ENCODE measurements at places on chromosomes 16 and 17.
A peak's percentile ranks its signal among the peaks of the same experiment; 100 is the strongest.

GRCh38 chr17:31697838-31698237, 161.2 kb downstream of the COPRS start:
- no peak for DNase-seq

DNA sequence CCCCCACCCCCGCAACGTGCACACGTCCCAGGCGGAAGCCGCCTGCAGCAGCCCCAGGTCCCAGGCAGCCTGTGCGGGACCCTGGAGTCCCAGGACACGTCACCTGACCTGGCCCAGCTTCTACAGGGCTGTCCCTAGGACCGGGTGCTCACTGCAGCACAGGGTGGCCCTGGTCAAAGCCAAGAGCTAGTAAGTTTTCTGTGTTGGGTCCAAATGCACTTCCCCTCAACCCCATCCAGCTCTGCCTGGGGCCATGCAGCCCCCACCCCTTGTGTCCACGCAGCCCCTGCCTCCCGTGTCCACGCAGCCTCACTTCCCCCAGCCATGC, 22.1 kb upstream of the PVALEF start:
- DNase-seq: no peak

- DNase-seq: peak; percentile 18
Observed at GRCh38 chr17:70767102-70767701, 597.9 kb downstream of the KCNJ2 start.

- DNase-seq: peak; percentile 100
Observed at GRCh38 chr16:77585379-77586251, 136.7 kb upstream of the NUDT7 start.

DNA sequence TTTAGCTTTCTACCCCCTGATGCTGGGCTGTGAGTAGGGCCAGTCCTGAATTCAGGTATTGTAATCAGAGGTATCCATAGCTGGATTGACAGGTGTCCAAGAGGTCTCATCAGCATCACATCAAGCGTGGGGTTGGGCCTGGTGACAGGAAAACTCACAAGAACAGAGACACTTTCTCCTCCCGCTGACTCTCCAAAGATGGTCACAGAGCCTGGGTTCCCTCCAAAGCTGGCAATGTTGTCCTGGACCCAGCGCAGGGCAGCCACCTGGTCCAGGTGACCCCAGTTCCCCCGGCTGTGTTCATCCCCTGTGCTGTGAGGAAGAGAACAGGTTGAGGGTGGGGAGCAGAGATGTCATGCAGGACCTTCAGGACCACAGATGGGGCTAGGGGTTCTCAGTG, 11.7 kb downstream of the CES1 start:
- no peak for DNase-seq

DNA sequence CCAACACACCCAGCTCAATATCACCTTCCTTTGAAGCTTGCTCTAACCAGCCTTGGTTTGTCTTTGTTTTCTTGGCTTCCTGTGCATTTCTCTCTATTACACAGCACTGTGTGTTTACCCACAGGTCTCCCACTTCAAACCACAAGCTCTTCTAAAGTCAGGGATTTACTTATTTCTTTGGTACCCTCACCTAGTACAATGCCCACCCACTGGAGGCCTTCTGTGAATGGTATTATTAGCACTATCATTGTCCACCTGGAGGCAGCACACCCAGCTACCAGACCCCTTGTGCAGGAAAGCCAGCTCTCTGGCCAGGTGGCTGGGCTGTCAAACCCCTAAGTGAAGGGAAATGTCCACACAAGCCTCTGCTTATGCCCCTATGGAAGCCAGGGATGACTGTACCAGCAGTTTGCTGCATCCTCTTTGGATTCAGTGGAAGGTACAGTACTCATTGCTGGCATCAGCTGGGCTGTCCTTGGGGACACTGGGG, 9.4 kb upstream of the TOP2A start:
- DNase-seq: no peak

DNA sequence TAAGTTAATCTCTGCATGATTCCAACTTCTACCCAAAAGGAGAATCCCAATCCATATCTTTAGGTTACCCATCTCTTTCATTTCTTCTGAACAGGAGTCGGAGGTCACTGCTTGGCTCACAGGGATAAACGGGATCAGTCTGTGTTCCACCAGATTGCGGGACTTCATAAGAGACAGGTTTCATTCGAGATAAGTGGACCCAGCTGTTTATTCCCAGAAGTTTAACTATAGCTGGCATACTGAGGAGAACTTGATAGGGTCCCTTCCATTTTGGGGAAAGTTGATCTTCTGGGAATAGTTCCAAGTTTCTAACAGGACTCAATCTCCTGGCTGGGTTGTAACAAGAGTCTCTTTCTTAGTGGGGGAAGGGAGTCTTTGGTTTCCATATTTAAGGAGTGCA, 45.4 kb upstream of the ARL4D start:
- no peak for DNase-seq

GRCh38 chr16:54059319-54059718, 227.3 kb downstream of the IRX3 start:
- DNase-seq: no peak

DNA sequence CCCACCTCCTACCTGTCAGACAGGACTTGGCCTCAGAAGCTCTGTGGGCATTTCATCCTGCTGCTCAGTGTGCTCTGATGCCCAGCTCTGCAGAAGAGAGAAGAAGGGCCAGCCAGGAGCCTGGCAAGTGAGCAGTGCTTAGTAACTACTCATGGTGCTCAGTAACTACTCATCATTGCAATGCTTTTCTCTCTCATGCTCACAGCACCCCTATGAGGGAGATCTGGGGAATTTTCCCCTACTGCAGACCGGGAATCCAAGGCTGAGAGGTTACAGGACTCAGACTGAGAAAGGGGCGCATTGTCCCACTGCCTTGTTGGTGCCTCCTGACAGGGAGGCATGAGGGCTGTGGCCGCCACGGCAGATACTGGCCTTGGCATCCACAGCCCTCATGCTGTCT, 261.1 kb downstream of the C16orf95 start:
- peak; percentile 42 for DNase-seq

DNA sequence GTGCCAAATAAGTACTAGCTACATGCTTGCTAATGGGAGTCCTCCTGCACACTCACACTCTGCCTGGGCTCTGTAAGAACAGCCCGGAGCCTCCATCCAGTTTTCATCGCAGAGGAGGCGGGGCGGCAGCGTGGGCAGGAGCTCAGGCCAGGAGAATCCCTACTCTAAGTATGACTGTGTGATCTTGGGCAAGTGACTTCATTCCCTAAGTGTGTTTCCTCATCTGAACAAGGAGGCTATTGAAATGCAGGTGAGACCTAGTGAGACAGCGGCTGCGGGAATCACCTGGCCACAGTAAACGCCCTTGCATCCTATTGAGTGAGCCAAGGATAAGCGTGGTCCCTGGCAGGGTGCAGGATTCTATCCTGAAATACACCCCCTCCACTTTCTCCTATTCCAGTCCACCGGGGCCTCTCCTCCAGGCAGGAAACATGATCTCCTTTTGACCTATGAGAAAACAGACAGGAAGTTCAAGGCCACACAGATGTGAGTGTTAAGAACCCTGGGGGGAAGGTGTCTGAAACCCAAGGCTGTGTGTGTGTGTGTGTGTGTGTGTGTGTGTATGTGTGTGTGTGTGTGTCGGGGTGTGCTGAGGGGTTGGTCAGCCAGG, 5.2 kb upstream of the RAI1 start:
- DNase-seq: peak; percentile 42

- peak; percentile 78 for DNase-seq
Observed at GRCh38 chr17:50604513-50604912, 30.2 kb upstream of the ABCC3 start.

GRCh38 chr17:83031321-83031945, 48.0 kb upstream of the METRNL start:
- DNase-seq: no peak

GRCh38 chr16:4529085-4530060, 9.2 kb downstream of the CDIP1 start:
- DNase-seq: peak; percentile 45

- peak; percentile 52 for DNase-seq
Observed at GRCh38 chr16:10386517-10387100, 748 bp downstream of the ATF7IP2 start.

GRCh38 chr16:79928142-79928873, 327.8 kb upstream of the MAF start:
- no peak for DNase-seq

- DNase-seq: no peak
Observed at GRCh38 chr17:57898487-57899311, 48.9 kb upstream of the MRPS23 start.

GRCh38 chr16:74723256-74723655, 22.6 kb upstream of the MLKL start:
- DNase-seq: no peak

- DNase-seq: no peak
Observed at GRCh38 chr16:88646345-88647034, 4.4 kb downstream of the CYBA start.

DNA sequence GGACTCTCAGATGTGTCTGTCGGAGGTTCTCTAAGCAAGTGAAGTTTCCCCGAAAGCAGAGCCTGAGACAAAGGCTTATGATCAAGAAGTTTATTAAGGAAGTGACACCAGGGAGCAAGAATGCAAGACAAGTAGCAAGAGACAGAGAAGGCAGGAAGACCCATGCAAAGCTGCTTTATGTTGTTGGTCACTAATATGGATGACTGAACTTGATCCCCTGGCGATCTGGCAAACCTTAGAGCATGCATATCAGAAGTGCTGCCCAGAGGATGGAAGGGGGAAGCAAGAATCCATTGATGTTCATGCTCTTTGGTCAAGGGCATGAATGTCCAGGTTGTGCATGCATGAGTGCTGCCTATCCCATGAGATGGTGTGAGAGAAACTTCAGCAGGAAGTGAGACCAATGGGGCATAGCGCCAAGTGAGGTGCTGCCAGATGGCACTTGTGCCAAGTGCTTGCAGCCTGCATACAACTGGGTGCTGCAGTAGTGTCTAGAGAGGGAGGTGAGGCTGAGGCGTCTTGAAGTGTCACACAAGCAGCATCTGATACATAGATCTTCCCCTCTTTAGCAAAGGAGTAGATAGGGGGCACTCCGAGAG, 176.5 kb downstream of the SALL1 start:
- DNase-seq: no peak

DNA sequence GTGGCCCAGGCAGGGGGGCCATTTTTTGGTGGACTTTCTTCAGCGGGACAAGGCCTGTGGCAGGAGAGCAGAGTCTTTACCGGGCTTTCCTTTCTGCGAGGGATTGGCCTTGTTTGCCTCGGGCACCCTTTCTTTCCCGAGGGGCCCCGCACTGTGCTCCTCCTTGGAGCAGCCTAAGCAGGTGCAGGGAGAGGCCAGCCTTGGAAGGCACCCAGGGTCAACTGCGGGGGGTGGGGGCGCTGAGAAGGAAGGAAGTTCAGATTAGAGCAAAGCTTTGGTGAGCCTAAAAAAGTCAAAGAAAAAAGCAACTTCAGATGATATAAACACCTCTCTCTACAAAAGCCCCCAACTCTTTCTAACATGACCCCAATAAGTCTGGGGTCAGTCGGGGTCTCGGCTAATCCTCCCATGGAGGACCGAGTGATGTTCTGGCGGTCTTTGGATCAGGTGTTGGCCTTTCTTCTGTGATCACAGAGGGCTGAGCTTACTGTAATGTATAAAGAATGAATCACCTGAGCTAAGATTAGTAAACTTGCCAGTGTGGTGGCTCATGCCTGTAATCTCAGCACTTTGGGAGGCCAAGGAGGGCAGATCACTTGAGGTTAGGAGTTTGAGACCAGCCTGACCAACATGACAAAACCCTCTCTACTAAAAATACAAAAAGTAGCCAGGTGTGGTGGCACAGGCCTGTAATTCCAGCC, 63.0 kb downstream of the PGS1 start:
- no peak for DNase-seq

- DNase-seq: no peak
Observed at GRCh38 chr16:22397931-22398330, 23.5 kb upstream of the CDR2 start.

DNA sequence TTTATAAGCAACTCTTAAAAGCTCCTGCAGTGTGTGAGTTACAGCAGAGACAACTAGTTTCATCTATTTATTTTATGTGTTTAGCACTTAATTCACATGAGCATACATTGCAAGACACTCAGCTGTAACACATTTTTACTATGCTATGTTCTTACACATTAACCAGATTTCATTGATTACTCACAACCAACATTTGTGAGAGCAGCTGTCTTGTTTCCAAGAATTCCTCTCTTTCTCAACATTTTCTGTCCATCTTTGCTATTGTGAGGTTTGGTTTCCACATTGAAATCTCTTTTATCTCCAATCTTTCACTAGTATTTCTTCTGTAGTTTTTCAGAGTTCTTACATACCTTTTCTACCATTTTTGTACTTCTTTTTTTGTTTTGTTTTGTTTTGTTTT, 51.2 kb downstream of the COPRS start:
- no peak for DNase-seq

DNA sequence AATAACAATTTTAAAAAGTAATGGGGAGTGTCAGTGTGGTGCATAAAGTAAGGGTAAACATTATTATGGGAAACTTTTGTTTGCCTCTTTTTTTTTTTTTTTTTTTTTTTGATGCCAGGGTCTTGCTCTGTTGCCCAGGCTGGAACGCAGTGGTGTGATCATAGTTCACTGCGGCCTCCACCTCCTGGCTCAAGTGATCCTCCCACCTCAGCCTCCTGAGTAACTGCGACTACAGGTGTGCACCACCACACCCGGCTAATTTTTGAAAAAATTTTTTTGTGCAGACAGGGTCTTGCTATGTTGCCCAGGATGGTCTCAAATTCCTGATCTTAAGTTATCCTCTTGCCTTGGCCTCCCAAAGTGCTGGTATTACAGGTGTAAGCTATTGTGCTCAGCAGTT, 10.7 kb downstream of the TAOK1 start:
- no peak for DNase-seq

- DNase-seq: peak; percentile 70
Observed at GRCh38 chr16:495127-495748, 32.3 kb upstream of the CAPN15 start.

GRCh38 chr17:17540278-17540906, 44.2 kb upstream of the RASD1 start:
- DNase-seq: no peak

GRCh38 chr17:75845058-75845711, 981 bp upstream of the UNC13D start:
- peak; percentile 83 for DNase-seq

DNA sequence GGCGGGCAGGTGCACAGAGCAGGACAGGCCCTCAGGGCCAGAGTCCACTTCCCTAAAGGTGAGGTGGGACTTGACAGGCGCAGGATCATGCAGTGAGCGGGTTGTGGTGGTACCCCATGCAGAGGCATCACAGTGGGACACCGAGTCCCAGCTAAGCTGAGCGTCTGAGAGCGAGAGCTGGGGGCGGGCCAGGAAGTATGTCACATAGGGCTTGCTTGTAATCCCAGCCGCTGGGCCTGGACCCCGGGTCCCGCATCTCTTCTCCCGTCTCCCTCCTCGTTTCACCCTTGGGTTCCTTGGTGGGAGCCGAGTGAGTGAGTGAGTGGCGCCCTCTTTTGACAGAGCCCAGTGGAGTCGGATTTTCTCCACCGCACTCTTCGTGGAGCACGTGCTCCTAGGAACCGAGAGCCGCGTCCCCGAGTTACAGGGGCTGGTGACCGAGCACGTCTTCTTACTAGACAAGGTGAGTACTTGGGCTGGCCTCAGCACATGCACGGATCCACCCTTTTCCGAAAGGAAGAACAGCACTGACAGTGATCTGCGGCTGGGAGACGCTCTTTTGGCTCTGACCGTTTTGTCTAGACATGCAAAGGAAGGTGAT, 50.8 kb upstream of the ENDOV start:
- peak; percentile 40 for DNase-seq

GRCh38 chr16:4510747-4511426, 27.7 kb downstream of the CDIP1 start:
- DNase-seq: no peak

GRCh38 chr17:310111-311010, 42.2 kb downstream of the RPH3AL start:
- DNase-seq: no peak

Data from dermis blood vessel endothelial cell (primary cell).